ENCODE measurements at places on chromosomes 12 and 14. TPM values are rescaled to one million over a fixed set of nuclear protein-coding genes. Genes with fewer than 3 reads are reported as not detected.

Gene SIX6
- not detected for total RNA-seq

DNA sequence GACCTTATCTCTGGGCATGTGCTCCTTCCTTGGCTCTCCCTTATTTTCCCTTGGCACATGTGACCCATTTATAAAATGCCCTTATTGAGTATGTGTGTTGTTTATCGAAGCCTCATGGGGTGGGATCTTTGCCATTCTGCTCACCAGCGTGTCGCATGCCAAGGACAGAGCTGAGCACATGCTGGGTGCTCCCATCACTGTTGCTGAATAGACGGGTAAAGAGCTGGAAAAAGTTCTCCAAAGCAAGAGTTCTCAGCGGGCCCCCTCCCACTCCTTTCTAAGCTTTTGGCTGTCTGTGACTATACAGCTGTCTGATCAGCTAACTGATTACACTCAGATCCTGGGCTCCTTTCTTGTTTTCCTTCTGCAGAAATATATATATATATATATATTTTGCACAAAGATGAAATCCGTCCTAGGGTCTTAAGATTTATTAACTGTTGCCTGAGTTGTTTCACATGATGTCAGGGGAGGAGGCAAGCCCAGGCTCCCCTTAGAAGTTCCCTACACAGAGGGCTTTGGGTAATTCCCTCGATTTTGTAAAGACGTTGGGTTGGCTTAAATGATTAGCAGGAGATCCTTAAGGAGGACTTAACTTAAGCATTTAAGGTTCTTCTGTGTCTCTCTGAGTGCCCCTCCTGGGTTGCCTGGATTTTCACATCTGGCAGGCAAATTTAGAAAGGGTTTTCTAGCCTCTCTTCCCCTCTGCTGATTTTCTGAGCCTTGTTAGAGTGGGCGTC, 71.6 kb downstream of the TMEM132C start:
- DNase-seq = no peak

Gene HSPB8
- total RNA-seq = not detected

- DNase-seq = no peak
Observed at GRCh38 chr12:76007640-76008039, 23.9 kb downstream of the PHLDA1 start.

GRCh38 chr12:132488127-132489077, 1.5 kb upstream of the FBRSL1 start:
- peak; percentile 49 for DNase-seq

Gene RIPK3
- total RNA-seq = 5.9 TPM

Gene RAD9B
- 1.9 TPM for total RNA-seq

Gene IGF1
- 1.2 TPM for total RNA-seq

Gene CELA1
- 0.29 TPM for total RNA-seq

Gene CLEC1B
- not detected for total RNA-seq

DNA sequence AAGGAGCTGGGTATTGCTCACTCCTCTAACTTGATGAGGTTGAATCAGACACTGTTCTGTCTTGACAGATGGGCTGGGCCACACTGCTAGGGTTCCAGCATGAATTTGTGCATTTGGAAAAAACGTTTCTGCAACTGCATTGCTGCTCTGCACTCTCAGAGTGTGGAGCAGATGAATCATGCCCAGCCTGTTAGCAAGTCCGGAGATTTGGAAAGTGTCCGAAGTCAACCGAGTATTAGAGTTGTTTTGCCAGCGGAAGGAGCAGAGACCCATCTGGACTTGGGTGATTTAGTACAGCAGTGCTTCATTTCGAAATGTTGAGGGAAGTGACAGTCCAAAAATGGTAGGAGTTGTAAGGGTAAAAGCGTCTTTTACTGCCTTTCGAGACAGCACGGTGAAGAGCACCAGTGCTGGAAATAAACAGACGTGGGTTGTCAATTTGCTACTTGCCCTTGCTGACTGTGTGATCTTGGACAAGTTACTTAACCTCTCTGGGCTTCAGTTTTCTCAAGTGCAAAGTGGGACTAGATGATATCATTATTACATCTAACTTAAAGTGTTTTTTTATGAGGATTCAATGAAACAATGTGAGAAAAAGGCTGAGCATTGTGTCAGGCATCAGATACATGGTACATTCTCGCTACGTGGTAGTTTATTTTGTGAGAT, 139.5 kb downstream of the CHST11 start:
- no peak for DNase-seq

Gene RERG
- not detected for total RNA-seq

Gene SYCP3
- 0.09 TPM for total RNA-seq

Gene KRT6C
- not detected for total RNA-seq

GRCh38 chr12:96809522-96809921, 97.5 kb upstream of the NEDD1 start:
- no peak for DNase-seq

GRCh38 chr14:98961191-98961590, 310.8 kb downstream of the BCL11B start:
- DNase-seq = no peak

Gene RNF34
- 44.1 TPM for total RNA-seq

DNA sequence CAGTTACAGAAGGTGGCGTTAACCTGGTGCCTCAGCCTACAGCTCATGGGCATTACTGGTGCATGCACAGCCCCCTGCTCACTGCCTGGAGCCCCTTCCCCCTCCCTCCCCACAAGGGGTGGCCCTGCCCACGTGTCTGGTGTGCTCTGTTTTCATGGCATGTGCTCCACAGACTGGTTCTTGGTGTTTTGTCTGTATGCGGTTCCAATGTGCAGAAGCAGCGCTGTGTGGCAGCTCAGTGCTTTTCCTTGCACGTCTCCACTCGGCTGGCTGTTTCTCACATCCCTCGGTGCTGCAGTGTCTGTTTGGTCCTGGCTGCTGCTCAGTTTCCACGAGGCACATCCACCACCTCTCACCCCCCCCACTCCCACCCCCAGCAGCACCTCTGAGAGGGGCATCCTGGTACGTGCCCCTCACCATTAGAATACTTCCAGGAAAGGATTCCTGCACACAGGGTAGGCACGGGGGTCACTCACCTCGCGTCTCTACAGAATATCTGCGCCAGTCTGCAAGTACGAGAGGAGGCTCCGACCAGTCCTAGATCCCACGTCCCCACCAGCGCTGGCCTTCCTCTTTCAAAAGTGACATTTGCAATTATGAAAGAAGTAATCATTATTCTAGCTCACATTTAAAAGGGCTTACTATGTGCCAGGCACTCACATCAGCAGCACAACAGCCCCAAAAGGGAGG, 27.1 kb downstream of the DIO3 start:
- no peak for DNase-seq

DNA sequence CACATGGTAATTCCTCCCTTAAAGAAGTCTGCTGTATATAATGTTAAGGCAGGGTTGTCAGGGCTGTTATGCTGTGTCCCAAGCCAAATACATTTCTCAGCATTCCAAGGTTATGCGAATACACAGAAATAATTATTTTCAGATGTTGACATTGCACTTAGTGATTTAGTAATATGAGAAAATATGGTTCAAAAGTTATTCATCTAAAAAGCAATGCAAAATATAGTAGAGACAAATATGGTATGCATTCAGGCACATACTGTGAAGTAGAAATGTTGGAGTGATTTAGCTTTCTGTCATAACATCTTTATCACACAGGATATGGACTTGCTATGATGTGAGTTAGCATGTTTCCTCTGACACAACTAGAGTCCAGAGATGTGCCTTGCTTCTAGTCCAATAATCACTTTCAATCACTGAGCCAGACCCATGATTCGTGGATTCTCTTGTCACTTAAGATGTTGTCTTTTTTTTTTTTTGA, 70.0 kb downstream of the PDE3A start:
- DNase-seq = no peak

DNA sequence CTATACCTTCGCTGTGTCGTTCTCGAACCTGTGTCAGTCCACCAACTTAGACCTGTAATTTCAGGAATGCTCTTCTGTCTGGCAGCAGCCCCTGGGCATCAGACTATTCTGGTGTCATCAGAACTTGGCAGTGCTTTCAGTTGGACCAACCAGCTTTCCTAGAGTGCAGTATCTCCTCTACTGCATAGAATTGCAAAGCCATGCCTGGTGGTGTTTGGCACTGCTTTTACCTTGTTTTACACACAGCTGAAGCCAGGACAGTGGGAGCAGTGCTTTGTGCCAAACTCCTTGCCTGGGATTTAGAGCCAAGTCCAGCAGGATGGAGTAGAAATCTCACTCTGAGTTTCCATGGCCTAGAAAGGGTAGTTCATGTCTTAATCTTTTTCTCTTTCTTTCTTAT, 1.5 kb downstream of the FLVCR2 start:
- DNase-seq = no peak

Data from activated CD8-positive, alpha-beta T cell treated with anti-CD3 and anti-CD28 coated beads for 36 hours (primary cell).